ENCODE measurements at places on chromosomes 12 and 14. TPM values are rescaled to one million over a fixed set of nuclear protein-coding genes. Genes with fewer than 3 reads are reported as not detected.

GRCh38 chr14:75579882-75580281, 1.5 kb downstream of the FLVCR2 start:
- DNase-seq: no peak

Gene PIANP
- not detected for polyA plus RNA-seq

DNA sequence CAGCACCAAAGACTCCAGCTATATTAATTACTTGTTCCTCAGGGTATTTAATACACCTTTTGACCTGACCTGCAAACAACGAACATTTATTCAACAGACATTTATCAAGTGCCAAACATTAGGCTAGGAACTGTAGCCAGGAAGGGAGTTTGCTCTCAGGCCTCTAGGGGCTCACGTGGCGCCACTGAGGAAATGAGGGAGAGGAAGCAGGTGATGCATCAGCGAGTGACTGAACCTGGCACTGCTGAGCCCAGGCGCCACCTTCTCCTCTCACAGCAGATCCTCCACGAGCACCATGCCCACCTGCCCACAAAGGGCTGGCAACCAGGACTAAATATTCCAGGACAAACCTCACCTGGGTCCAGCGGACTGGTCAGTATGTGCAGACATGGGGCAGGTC, 50.2 kb downstream of the SETD3 start:
- peak; percentile 17 for DNase-seq

Gene ZNF891
- 0.84 TPM for polyA plus RNA-seq

Gene LTBP2
- polyA plus RNA-seq: 0.09 TPM

- DNase-seq: no peak
Observed at GRCh38 chr12:71641390-71641789, 22.3 kb downstream of the ZFC3H1 start.

GRCh38 chr12:46266869-46267574, 1.8 kb downstream of the SLC38A1 start:
- peak; percentile 82 for DNase-seq

GRCh38 chr14:98593361-98593761, 678.6 kb downstream of the BCL11B start:
- DNase-seq: no peak

- no peak for DNase-seq
Observed at GRCh38 chr12:5923043-5923605, 21.9 kb downstream of the ANO2 start.

Gene KLRK1
- polyA plus RNA-seq: 37.7 TPM

Gene KCNJ8
- not detected for polyA plus RNA-seq

DNA sequence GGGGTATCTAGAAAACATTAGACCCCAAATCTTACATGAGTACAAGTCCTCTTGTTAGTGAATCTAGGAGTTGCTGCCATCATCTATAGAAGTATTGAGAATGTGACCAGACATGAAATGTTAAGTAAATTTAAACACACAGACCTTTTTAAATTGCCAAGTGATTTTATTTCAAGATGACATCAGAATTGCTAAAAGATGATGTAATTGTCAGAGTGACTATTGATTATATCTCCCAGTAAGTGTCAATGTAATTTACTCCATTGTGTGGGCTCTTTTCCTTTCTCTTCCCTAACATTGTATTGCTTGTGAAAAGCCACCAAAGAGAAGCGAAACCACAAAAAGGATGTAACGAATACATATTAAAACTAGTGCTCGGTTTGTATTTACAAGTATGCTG, 16.8 kb downstream of the ADAM21 start:
- DNase-seq: no peak

DNA sequence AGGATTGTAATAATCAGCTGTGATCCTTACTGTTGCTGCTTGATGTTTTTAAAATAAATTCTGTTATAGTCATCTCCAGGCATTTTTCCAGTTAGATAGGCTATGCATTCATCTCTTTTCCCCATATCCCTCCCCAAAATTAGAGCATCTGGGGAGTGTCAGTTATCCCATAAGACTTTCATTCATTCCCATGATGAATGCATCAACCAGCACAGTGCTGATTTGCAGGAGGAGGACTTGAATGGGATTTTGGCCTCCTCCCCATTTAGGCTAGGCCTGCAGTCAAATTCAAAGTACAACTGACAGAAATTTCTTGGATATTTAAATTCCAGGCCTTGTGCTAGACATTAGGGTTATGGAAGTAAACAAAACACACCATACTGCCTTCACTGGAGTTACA, 99.8 kb downstream of the AEBP2 start:
- no peak for DNase-seq

Gene CISTR
- polyA plus RNA-seq: not detected

DNA sequence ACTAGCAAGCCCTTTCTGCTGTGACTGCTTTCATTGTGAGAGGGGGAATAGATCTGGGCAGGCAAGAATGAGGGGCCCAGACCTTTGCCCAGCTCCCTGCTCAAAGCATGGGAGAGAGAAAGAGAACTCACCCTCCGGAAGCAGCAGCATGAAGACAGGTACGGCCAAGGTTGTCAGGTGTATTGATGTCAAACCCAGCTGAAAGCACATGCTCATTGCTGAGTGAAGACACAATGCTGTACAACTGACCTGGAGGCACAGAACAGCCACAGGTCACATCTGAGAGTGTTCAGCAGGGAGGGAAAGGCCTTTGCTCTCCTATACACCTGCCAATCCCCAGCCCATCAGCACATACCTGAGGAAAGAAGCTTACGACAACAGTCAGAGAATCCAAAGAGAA, 5.5 kb downstream of the ANKRD52 start:
- no peak for DNase-seq

- DNase-seq: no peak
Observed at GRCh38 chr12:55681142-55682077, 26.3 kb downstream of the ITGA7 start.

Data from naive B cell (primary cell).